Esophagus muscularis mucosa (tissue), 4 donors: ENCODE measurements at places on chromosomes 3 and 15.

DNA sequence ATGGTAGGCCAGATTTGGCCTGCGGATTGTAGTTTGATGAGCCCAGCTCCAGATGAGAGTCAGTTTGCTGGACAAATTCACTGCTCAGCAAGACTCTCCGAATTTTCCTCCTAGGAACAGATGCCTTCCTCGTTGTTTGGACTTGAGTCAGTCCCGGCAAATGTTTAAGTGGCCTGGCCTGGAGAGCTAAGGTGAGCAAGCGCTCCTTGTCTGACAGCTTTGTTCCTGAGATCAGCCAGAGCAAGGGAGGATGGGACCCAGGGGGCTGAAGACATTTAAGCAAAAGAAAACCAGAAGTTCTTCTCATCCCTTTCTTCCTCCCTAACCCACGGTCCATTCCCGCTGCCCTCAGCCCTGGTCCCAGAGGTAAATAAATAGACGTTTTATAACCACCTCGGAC is 40.3 kb downstream of the POLR2M start:
- DNase-seq: no peak

GRCh38 chr3:36924744-36925521 is 19.9 kb downstream of the TRANK1 start:
- DNase-seq: no peak

- no peak for DNase-seq
These were observed 243.3 kb upstream of the TOPAZ1 start for GRCh38 chr3:43998370-43998835.

GRCh38 chr3:184134746-184135148 is 411 bp upstream of the EIF2B5 start:
- DNase-seq: no peak

DNA sequence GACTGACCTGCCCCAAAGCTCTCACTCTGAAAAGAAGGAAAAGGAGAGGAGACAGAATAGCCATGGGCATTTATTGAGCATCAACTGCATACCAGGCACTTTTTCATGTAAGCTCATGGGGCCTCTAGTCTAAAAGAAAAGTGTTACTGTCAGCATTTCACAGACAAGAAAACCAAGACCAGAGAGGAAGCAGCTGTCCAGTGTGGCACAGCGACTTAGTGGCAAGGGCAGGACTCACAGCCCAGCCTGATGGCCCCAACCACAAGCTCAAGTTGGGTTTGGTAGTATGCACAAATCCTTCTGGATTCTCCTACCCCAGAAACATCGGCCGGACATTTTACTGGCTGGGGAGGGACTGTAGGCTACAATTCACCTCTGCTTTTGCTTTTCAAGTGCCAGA is 5.8 kb downstream of the EFCC1 start:
- no peak for DNase-seq

GRCh38 chr3:54427501-54427900 is 305.1 kb downstream of the CACNA2D3 start:
- no peak for DNase-seq

DNA sequence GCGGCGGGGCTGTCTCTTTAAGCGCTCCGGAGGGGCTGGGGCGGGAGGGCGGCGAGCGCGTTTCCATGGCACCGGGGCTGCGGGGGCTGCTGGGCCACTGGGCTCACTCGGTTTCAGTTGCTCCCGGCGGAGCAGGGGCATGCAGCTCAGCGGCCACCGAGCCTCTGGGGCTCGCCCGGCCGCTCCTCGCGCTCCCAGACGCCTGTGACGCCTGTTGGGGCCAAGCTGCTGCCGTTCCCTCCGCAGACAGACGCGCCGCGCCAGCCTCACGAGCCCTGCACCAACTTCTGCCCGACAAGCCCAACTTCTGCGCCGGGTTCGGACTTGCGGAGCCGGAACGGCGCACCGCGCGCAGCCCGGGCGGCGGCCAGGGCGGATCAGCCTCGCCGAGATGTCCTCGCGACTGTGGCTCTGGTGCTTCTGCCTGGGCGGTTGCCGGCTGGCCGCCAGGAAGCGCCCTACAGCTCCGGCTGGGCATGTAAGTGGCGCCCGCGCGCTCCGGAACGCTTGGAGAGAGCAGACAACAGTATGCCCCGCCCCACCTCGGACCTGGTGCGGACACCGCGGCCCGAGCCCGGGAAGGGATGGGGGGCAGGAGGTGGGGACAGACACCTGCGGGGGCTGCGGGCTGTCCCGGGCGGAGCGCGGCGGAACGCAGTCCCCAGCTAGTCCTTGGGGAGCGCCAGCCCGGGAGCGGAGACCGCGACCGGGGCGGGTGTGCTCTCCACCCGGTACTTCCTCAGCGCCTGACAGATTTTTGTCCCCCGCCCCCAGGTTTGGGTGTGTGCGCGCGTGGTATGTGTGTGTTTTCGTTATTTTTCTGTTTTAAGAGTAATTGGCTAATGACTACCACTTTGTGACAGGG is 154.1 kb upstream of the GOLIM4 start:
- no peak for DNase-seq

DNA sequence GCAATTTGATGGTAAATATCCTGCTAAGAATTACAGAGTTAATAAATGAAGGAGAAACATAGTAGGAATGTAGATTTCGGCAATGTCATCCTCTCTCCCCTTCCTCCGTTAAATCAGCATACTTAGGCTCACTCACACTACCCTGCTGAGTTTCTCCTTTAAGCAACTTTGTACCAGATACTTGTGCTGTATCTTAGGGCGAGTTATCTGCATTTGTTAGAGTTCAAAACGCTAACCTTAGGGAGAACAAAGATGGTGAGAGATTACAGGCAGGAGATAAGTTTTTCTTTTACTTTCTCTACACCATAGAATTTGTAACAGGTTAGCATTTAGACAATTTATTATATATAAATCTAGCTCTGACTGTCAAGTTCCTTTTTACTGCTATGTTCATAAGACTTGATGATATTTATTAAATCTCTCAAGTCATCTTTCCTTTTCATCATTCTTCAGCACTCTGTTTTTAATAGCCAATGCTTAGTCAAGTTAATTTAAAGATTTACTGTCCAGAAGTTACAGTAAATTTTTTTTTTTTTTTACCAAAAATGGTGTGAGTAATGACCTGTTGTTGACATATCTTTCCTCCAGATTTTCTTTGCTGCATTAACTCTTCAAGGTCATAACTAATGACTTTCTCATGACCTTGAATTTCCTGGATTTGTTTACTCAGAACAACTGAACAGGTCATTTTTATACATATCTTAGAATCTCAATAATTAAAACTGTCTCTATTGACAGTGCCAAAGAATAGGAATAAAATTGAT is 22.2 kb downstream of the SUCNR1 start:
- no peak for DNase-seq

DNA sequence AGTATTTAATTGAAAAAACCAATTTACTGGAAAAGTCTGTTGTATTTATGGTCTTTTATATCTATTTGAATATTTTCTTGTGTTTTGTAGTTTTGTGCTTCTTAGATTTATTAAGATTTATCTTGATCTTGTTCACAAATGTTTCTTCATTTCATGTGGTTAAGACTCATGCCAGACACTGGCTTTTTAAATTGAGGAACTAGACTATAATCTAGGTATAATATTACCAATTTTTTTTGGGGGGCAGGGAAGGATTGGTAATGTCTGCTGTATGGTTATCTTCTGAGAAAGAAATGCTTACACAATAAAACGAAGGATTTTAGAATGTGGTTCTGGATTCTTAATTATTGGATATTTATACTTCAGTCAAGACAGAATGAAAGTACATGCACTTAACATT is 24.9 kb downstream of the AP4E1 start:
- no peak for DNase-seq

- no peak for DNase-seq
These were observed 7.2 kb downstream of the FSD2 start for GRCh38 chr15:82798531-82799166.

GRCh38 chr15:56222302-56222701 is 21.4 kb downstream of the RFX7 start:
- DNase-seq: no peak

DNA sequence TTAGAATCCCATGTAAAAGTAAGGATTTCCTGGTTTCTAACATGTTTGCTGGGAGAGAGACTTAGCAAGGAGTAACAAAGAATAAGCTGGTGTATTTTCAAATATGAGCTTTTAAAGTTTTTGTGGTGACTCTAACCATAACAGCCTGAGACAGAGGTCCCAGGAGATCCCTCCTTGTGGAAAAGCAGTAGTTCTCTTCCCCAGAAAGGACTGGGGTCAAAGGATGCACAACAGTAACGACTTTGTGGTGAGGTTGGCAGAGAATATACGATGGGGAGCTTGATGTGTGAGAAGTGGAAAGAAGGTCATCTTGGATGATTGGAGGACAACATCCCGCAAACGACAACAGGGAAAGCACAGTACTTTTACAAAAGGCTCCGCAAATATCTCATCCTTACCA is 38.2 kb downstream of the ABHD5 start:
- no peak for DNase-seq

DNA sequence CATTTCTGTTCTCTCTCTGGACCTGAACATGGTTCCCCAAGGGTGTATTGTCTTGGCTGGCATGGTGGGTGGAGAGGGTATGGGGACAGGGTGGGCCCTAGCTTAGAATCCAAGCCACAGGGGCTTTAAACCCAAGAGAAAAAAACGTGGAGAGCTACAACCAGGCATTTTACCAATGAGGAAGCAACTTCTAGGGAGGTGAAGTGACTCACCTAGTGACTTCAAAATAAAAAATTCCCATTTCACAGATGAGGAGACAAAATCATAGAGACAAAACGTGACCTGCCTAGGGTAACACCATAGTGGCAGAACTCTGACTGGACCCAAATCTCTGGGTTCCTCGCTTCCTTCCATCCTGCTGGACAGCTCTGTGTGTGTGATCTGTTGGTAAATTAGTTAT is 216.8 kb downstream of the RPLP1 start:
- no peak for DNase-seq

- DNase-seq: no peak
These were observed 37.0 kb downstream of the ETFA start for GRCh38 chr15:76274226-76274625.
